ENCODE measurements at places on chromosomes 3 and 15.

DNA sequence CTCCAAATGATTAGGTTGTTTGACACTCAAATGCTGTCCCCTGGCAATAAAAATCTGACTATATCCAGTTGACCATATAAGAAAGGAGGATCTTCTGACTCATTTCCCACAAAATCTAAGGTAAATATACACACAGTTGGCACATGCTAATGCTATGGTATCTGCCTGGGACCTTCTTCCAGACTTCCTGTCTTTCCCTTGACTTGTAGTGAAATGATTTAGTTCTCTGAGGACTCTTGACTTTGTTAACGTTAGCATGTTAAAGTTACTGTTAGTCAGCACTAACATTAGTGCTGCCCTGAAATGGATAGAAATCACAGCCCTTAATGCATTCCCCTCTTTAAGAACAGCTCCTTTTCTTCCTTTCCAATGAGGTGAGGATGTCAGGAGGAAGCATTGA lies 124.3 kb upstream of the LSAMP start:
- no peak for DNase-seq

- peak; percentile 61 for DNase-seq
Observed at GRCh38 chr3:58217209-58217811, 6.5 kb upstream of the DNASE1L3 start.

DNA sequence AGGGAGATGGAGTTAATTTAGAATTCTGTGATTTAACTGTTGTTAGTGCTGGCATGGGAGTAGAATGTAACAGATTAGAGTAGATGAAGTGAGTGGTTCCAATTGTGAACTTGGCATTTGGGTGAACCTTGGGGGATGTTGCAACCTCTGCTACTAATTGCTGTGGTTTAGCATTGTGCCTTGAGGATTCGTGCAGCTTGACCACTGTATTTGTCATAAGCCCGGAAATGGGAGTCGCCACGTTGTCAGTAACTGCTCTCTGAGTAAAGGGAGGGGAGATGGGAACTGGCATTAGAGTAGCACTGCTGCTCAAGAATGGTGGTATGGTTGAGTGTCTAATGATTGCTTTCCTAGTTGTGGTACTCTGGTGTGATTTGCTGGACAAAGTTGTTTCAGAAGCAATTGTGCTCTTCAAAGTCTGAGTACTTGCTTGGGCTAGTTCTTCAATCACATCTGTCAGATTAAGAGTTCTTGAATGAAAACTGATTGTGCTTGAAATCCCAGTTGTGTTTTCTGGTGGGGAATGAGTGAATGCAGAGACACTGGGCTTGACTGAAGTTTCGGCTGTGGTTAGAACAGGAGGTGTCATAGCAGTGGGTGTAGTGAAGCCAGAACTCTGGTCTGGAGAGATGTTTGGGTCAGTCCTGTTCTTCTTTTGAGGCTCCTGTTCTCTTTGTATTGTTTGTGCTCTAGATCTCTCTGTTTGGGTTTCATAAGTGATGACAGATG lies 15.4 kb downstream of the IGSF10 start:
- no peak for DNase-seq

- no peak for DNase-seq
Observed at GRCh38 chr3:118850687-118851086, 184.0 kb downstream of the IGSF11 start.

- DNase-seq, result no peak
Observed at GRCh38 chr15:90382320-90382719, 5.7 kb upstream of the IQGAP1 start.

GRCh38 chr3:190130696-190131095 lies 10.0 kb upstream of the P3H2 start:
- no peak for DNase-seq

DNA sequence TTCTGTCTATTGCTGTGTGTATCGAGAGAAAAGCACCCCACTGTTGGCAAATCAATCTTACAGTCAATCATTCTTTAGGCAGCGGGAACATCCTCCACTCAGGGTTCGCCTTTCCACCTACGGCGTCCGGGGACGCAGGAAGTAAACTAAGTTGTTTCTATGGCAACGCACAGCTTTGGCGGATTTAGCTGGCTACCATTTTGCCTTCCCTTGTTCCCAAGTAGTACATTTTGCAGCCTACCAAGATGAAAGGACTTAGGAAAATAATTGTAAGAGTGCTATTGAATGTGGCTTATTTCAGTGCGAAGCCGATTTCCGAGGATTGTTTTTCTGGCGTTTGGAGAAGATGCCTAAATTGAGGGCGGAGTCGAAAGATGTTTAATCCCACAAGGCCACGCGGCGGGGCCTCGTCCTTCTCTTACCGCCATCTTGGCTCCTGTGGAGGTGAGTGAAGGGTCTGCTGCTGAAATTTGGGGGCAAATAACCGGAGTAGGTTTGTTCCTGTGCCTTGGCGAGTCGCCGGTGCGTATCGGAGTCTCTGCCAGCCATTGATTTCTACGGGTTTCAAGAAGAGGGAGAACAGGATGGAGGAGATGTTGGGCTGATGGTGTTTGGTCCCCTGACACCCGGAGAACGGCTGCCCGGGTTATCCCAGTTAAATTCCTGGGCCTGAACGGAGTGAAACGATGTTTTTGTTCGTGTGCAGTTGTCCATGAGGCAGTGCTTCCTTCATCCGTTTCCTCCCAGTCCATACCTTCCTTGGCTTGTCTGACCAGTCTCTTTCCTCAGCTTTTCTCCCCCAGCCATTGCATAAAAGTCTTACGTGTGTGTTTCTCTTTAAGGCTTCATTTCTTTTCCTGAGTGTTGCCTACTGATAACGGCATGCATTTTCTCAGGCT lies at the start of gene RPL35A:
TSS of gene RPL35A (plus strand) at position 413 of the 899 bp plus-strand sequence. CDS start 778 bp downstream, outside the sequence.
- peak; percentile 92 for DNase-seq

GRCh38 chr3:186025161-186025560 lies 83.7 kb downstream of the ETV5 start:
- no peak for DNase-seq

- no peak for DNase-seq
Observed at GRCh38 chr3:25046911-25047771, 380.9 kb upstream of the RARB start.

DNA sequence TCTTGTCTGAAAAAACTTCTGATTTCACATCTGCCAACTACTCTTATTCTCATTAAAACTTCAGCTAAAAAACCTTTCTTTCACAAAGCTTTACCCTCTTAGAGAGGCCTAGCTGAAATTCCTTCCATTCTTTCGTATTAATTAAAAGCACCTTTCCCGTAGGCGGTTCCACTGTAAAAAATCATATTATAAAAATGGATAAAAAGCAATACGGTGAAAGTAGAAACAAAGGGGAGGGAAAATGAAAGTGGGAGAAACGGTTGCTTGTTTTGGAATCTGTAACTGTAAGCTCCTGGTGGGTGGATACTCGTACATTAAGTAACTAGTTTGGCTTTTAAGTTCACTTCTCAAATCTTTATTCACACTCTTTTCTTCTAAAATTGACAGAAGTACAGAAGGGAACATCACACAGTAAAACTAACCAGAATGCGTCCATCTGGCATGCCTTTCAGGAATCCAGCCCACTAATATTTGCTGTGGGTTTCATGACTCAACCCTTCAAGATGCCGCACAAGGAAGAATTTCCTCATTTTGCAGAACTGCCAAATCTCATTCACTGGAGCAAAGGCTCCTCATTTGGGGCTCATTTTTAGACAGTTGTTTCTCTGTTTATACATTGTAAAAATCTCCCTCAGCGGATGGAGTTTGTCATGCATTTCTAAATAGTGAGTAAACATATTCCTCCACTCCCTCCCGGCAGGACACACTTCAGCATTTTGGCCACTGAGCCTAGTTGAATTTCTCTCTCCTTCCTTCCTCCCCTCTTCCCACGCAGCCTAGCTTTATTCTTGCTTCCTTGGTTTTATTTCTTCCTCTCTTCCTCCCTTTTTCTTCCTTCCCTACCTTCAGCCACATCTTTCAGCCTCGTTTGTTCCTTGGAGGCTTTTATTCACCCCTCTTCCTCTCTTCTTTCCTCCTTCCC lies 419.5 kb upstream of the NAALADL2 start:
- DNase-seq, result peak; percentile 76

GRCh38 chr3:53109190-53109589 lies 21.0 kb downstream of the RFT1 start:
- DNase-seq, result no peak

- no peak for DNase-seq
Observed at GRCh38 chr3:125165189-125165947, 47.2 kb downstream of the SLC12A8 start.

DNA sequence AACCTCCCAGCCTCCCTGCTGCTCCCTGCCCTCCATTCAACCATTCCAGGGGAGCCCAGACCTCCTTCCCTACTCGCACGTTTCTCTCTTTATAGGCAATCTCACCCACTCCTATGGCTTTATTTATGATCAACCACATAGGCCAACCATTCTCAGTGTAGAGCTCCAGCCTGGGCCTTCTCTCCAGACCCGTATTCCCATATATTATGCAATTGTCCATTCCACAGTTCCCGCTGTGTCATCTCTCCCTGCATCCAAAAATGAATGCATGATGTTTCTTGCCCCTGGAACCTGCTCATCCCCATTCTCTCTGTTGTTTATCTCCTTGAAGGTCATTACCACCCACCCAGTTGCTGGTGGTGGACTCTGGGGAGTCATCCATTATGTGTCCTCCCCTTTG lies 140.7 kb downstream of the LIPC start:
- DNase-seq, result no peak

GRCh38 chr3:170372190-170372879 lies 14.8 kb downstream of the SKIL start:
- no peak for DNase-seq

DNA sequence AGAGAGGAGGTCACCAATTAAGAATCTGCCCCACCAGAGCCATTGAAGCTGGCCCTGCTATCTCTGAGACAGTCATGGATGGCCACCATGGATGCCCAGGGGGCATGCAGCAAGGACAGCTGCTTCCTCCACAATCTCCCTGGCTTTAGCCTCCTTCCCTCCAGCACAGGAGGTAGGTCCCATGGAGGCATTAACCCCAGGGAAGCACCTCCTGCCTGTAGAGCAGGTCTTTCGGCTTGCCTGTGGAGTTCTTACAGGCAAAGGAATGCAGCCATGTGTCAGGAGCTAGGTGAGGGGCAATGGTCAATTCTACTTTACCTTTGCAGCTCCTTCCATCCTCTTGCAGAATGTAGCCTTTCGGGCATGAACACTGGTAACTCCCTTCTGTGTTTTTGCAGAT lies 93.8 kb downstream of the DUT start:
- DNase-seq, result no peak

- no peak for DNase-seq
Observed at GRCh38 chr3:192879346-192880031, 38.2 kb downstream of the MB21D2 start.

GRCh38 chr3:180177255-180177654 lies 140.5 kb upstream of the PEX5L start:
- no peak for DNase-seq

DNA sequence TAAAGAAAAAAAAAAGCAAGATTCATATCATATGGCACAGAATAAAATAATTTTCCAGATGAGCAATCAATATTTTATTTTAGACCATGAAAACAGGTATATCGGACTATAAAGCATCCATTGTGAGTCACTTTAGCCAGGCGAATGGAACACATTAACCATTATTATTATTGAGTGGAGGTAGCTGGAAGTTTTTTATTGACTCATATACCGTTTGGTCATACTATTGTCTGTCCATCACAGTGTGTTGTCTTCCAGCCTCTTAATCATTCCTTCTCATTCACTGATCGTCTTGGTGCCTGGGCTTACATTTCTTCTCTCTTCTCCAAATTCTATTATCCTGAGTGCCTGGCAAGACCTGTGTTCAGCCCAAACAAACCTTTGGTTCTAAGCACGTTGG lies 634.8 kb downstream of the MECOM start:
- DNase-seq, result no peak

GRCh38 chr3:59978979-59979378 lies 929.2 kb upstream of the CFAP20DC start:
- DNase-seq, result no peak

GRCh38 chr3:193978030-193978429 lies 157.9 kb upstream of the HES1 start:
- DNase-seq, result no peak

- no peak for DNase-seq
Observed at GRCh38 chr3:65716071-65716751, 322.5 kb downstream of the MAGI1 start.

DNA sequence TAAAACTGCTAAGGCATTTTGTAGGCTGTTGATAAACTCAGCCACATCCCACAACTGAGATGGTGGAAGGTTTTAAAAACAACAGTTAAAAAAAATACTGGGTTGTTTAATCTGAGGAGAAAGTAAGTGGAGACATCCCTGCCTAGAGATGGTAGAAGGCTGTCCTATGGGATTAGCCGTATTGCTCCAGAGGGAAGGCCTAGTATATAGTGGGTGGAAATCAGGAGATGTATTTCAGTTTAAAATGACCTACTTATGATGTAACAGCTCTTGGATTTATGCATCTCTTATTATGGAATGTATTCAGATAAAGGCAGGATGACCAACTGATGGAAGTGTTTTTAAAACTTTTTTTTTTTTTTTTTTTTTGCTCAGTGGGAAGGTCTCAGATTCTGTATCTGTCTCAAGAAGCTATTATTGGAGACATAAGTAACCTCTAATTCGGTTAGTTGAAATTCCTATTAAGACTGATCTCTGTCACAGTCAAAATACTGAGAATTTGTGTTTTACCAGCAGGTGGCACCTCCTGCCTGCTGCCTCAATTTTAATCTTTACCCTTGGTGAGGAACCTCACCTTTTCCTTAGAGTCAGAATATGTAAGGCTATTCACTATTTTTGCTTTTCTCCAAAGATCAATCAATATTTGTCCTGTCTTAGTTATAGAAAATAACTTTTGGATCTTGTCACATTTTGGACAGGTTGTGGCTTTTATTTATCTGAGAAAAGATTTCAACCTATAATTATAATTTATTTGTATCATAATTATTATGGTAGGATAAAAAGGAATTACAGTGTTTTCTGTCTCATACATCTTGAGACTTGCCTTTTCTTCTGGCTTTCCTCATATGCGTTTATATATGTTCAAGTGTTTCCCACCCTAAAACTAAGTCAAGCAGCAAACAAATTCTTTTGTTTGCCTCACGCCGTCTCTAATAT lies 63.0 kb downstream of the VPS8 start:
- no peak for DNase-seq

DNA sequence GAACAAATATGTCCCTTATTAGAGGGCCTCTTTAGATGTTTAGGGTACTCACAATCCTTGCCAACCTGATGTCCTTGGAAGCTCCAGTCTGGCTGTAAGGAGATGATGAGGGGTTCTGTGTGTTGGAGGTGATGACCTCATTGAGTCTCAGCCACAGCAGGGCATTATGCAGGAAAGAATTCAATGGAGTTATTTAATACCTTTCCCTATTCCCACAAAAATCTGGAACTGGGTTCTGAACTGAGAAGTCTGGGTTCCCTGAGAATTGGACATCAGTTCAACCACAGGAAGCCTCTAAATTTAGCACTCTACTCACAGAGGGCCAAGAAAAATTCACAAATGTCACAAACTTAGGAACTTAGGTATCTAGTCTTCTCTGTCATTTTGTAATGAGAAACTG lies 36.9 kb downstream of the SLC35A5 start:
- DNase-seq, result no peak

DNA sequence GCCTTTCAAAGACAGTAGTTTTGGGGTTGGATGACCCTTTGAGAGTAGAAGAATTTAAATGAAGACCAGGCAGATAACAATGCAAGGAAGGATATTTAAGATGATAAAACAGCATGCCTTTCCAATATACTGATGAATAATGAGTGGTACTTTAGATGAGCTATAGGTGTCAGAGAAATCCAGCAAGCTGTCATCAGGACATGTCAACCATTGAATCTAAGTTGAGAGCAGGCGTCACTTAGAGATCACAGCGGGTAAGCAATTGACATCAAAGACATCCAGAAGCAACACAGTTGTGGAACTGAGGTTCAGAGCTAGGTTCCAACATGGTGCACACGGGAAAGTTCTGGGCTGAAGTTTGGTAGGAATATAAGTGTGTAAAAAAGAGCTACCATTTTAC lies 25.0 kb downstream of the CCDC54 start:
- no peak for DNase-seq

- DNase-seq, result no peak
Observed at GRCh38 chr15:61479613-61480012, 250.5 kb upstream of the RORA start.
